ENCODE measurements at places on chromosomes 12 and 14.

- DNase-seq, result no peak
These were observed 12.9 kb upstream of the SERPINA4 start for GRCh38 chr14:94548131-94548998.

DNA sequence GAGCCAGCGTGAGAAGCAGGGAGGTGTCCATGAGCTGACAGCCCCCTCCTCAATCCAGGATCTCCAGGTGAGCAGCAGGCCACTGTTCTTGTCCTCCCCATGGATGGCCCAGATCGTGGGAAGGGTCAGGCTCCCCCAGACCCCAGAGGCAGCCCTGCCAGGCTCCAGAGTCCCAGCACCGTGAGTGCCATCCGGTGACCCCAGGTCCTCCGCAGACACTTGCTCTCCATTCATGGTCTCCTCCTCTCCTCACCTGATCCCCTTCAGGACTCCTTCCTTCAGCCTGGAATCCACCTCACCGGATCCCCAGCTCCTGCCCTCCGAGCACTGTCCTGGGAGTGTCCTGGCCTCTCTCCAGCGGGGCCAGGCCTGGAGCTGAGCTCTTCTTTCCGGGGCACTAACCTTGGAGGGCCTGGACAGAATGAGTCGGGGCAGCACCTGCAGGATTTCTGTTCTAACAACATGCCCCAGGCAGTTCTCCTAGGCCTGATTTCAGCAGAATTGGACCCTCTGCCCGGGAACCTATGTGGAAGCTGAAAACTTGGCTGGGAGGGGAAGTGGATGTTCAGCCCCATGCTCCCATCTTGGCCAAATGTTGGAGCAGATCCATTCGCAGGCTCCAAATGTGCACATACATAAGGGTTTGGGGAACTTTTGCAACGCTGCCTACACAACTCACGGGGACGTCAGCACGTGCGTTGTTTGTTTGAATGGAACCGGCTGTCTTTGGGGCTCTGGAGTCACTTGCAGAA is 341.6 kb upstream of the SFSWAP start:
- DNase-seq, result no peak

GRCh38 chr12:6088921-6089747 is 35.3 kb downstream of the VWF start:
- no peak for DNase-seq

DNA sequence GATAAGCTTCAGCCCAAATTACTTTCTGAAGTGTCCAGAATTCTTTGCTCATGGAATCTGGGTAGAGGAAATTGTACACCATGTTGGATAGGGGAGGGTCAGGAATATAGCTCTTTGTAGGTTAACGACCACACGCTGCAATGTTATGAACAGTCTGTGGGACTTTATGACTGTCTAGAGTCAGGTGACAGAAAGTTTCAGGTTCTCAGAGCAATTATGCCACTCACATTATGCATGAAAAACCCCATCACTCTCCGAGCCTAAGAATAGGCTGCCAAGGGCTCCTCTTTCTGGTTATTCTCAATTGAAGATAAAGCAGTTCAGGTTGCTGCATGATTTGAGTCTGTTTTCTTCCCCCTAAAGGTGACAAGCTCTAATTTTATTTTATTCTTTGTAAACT is 430.9 kb downstream of the ATP23 start:
- DNase-seq, result no peak

DNA sequence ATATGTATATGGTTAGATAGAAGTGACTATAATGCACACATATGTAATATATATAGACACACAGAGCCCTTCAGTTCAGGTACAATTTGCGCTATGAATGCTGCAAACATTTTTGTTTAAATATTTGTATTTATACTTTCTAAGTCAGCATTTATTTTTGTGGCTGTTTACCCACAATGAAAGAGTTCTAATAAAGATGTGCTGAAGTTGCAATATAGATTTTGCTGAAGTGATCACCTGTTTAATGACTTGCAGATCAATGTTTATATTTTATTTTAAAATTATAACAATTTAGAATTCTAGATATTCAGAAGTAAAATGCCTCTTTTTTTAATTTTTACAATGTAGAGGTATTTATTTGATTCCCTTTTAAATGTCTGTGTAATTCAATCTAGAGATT is 3.5 kb downstream of the FOXG1 start:
- no peak for DNase-seq

- no peak for DNase-seq
These were observed 561.0 kb upstream of the TBX3 start for GRCh38 chr12:115245020-115245419.

DNA sequence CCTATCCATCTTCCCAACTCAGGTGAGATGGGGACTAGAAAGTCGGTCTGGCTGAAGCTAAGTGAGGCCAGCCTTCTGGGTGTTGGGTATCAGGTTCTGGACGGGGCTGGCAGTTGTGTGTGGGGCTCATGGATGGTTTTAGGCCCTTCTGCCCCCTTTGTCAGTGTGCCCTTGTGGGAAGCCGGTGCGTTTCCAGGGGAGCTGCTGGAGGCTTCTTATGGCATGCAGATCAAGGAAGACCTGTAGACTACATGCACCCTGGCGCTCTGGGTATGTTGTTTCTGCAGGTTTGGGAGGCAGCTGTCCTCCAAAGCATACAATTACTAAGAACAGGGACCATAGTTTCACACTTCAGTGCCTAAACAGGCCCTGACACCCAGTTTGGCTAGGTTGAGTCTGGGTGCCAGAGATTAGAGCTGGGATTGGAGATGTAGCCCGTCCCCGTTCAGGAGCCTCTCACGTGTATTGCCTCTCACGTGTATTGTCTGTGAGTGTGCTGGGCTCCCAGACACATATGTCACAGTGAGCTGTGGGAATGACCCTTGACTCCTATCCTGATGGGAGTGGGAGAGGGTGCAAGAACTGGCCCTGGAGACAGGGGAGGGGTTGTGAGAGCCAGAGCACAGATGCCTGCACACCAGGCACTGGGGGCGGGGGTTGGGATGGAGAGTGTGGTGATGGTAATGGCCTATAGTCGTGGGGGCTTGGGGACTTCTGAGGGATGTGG is 84.4 kb downstream of the SLC25A47 start:
- DNase-seq, result no peak

GRCh38 chr14:61467296-61467695 is 145.9 kb downstream of the PRKCH start:
- no peak for DNase-seq

- DNase-seq, result no peak
These were observed 107.7 kb upstream of the BCAT1 start for GRCh38 chr12:25056486-25057130.

DNA sequence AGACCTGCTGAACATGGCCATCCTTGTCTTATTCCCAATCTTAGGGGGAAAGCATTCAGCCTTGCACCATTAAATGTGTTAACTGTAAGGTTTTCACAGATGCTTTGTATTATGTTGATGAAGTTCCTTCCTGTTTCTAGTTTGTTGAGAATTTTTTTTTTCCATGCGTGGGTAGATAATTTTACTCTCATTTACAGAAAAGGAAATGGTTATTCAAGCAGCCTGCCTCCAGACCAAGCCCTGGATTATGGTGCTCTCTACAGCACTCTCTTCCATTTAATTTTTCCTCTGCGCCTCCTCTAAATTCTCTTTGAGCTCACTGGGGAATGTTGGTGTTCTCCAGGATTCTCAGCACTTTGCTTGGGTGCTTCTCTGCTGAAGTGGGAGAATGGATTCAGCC is 179.3 kb upstream of the PZP start:
- no peak for DNase-seq

DNA sequence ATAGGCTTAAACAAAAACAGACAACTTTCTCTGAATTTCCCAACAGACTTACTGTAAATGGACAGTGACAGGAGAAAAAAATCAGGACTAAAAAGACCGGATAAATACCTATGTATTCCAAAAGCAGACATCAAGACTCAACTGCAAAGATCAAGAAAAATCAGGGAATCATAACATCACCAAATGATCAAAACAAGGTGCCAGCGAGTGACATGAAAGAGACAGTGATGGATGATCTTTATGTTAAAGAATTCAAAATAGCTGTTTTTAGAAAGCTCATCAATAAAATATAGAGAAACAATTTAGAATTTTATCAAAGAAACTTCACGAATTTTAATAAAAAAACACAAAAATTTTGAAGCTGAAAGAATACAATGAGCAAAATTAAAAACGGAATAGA is 952.5 kb upstream of the ATXN7L3B start:
- DNase-seq, result no peak

DNA sequence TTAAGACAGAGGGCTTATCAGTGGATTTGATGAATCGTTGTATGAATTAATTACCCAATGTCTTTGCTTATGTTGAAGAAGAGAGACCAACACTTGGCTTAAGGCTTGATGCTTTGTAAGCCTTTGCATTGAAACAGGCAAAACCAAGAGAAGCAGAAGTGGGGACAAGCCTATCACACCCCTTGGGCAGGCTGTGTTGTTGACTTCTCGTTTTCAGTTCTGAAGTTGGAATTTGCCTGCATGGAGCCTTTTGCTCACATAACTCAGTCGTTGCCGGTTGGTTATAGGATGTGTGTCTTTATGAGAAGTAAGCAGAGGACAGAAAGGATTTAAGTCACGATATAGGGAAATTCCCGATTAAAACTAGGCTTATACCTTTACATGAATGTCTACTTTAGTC is 94.7 kb downstream of the CCDC92 start:
- no peak for DNase-seq

DNA sequence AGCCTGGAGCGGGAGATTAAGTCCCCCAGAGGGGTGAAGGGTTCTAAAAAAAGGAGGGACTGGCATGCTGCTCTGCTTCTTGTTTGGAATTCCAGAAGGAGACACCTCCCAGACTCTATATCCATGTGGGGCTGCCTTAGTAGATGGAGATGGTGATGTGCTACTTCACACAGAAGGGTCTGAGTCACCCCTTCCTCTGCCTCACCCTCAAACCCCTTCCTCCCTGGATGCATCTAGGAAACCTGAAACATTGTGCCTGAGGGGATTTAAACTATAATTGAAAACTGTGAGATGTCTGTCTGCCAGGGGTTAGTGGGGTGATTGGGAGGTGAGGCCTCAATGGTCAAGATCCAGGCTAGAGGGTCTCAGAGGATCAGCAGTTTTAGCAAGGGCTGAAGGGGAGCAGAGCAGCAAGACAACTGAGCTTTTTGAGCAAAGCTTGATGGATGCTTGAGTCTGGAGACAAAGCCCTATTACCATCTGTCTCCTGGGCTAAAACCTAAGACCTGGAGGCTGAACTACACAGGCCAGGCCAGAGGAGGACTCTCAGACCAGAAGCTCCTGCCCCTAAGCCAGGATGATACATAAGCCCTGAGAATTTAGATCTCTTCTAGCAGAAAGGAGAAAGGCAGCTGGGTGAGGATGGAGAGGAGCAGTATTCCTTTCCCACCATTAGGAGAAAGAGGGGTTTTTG is 314.7 kb upstream of the ATP2B1 start:
- DNase-seq, result no peak

- DNase-seq, result no peak
These were observed 58.5 kb upstream of the ATF7IP start for GRCh38 chr12:14307004-14307403.

- no peak for DNase-seq
These were observed 261.9 kb downstream of the TMEM132D start for GRCh38 chr12:129641926-129642325.

DNA sequence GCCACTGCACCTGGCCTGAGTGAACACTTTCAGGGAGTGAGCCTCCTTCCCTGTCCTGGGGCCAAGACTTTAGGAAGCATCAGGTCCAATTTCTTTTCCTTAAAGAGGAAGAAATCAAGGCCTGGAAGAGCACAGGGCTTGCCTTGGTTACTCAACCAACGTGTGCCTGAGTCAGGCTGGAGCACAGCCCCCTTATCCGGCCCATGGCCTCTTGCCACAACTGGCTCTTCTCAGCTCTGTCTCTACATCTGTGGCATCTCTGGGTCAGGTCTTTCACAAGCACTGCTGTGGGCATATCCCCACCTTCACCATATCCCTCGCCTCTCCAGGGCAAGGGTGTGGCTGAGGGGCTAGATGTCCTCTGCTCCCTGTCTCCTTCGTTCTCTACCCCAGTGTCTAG is 6.8 kb downstream of the MYH6 start:
- DNase-seq, result no peak

GRCh38 chr12:11499806-11500187 is 104.4 kb upstream of the PRB2 start:
- DNase-seq, result no peak

- no peak for DNase-seq
These were observed 3.0 kb downstream of the SSTR1 start for GRCh38 chr14:38210587-38211216.

Data from Jurkat, Clone E6-1 (cell line).